ENCODE measurements at places on chromosomes 12 and 14.

GRCh38 chr12:113341535-113341934 is 6.6 kb upstream of the SLC8B1 start:
- DNase-seq = no peak

GRCh38 chr14:23078692-23079116 is 16.2 kb downstream of the ACIN1 start:
- no peak for DNase-seq

- DNase-seq = no peak
Observed at GRCh38 chr12:132827763-132828703, 636 bp downstream of the GOLGA3 start.

GRCh38 chr14:77067632-77068516 is 30.2 kb upstream of the CIPC start:
- DNase-seq = no peak

DNA sequence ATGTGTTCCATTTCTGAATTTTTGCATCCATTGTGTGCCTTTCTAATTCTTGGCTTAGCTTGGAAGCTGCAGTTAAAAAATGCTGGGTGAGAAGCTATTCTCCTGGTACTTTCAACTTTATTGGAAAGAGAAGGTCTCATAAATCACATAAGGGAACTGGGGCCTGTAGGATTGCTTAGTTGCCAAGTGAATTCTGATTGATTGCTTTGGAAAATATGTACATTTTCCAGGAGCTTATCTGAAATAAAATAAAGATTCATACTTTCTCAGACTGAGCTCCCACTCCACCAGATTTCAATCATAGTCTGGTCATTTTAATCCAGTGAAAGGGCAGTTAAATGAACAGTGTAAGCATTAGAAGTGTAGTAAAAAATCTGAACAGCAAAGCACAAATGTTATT is 50.0 kb upstream of the PRICKLE1 start:
- DNase-seq = no peak

DNA sequence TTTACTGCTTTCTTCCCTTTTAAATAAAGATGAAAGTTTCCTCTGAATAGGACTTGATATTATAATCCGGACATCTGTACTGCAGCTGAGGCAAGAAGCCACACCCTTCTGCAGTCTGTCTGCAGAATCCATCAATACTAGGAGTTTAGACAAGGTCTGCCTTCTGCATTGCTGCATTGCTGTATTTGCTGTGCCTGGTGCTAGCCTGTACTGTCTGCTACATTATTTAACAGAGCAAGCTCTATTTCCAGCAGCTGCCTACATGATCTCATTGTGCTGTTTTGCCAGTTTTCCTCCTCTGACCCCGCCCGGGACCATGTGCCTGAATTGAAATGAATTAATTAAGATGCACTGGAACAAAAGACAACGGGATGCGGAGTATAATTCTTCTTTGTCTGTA is 1.7 kb downstream of the TUBA1A start:
- no peak for DNase-seq

DNA sequence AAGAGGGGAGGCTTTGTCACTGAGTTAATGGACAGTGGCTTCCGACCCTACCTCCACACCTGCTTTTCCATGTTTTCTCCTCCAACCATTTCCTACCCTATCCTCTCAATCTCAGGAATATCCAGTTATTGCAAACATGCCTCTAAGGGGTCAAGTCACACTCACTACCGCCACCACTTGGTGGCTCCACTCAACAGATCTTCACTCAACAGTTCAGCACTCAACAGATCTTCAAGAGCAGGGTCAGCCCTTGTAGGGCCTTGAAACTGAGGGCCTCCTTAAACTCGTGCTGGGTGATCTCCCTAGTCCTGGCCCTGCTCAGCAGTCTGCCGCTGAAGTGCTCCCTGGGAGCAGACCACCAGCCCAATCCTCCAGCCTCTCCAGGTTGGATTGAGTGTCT is 14.2 kb downstream of the ZNF641 start:
- no peak for DNase-seq

DNA sequence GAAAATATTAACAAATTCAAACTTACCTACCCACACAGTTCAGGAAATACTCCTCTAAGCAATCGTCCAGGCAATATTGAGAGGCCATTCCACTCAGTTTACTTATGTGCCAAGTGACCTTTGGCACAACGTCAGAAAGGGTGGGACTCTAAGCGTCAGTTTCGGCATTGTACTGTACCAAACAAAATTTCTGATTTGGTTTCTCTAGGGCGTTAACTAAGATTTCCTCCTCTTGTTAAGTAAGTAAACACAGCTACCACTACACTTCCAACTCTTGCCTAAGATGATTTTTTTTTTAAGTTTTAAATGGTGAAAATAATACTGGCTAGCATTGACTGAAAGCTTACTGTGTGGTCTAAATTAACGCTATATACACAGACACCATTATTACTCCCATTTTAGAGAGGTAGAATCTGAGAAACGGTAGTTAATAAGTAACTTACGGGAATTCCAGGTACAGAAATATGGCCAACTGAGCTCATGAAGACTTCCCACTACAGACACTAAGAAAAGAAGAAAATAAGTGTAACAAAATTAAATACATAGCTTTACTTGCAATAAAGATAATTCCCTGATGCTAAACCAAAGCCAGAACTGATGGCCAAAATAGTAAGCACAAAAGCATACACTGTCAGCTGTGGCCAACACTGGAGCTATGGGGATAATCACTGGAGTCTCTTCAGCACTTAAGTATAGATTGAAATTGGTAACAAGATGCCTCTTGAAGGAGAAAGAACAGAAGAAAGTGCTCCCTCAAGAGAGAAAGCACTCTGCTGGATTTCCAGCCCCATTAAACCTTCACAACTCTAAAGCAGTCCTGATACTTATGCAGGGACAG is 76.1 kb downstream of the EPS8 start:
- DNase-seq = no peak

DNA sequence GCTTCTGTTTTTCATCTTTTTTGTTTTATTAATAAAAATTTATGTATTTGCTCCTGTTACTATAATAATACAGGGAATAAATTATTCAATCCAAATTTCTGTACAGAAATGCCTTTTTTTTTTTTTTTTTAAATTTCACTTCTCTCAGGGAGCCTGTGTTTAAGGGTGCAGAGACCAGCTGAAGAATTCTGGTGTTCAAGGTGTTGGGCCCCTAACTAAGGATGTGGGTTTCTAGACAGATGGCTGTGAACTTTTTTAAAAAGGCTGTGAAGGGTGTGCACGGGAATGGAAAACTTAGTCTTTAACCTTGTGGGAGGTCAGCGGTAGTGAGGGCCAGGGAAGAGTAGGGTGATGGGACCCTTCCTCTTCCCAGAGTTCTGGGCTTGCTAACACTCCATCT is 1.3 kb upstream of the DTX3 start:
- no peak for DNase-seq

DNA sequence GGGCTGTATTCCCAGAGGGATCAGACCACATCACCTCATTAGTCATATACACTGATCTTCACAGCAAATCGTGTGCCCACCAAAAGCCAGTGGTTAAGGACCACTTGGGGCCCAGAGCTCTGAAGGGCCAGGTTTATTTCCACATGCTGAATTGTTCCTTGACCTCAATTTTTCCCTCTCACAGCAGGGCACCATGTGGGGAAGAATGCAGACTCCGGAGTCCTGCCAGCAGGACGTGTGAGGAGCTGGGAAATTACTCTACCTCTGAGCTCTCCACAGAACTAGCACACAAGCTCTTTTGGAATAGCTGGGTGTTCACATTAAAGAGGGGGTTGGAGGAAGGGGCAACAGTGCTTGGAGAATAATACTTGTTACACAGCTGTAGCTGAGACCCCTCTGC is 57.6 kb upstream of the SEL1L start:
- no peak for DNase-seq

Measured in esophagus squamous epithelium (tissue), 5 donors.